ENCODE measurements at places on chromosomes 16 and 17.

- DNase-seq: no peak
These were observed 71.5 kb downstream of the TAOK1 start for GRCh38 chr17:29461483-29462206.

DNA sequence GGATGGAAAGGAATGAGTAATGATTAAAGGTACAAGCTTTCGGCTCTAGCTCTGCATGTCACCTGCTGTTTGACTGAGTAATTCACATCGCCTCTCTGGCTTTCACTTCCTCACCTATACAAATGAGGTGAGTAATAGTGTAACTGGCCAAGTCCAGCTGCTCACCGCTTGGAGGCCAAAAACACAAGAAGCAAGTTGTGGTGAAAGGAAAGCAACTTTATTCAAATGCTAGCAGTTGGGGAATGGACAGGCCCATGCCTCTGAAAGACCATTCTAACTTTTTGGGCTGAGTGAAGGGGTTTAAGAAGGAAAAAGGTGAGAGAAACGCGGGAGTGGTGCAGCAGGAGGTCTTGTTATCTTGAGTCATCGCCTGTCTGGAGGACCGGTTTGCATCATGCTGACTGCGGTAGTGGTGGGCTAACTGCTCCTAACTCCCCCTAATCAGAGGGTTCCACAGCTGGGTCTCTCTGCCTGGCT is 45.7 kb upstream of the CSNK2A2 start:
- DNase-seq: no peak

- no peak for DNase-seq
These were observed 21.5 kb upstream of the KIFC3 start for GRCh38 chr16:57823836-57824235.

- DNase-seq: no peak
These were observed 410 bp upstream of the NAGPA start for GRCh38 chr16:5034167-5034523.

GRCh38 chr17:27878776-27879562 is 14.2 kb downstream of the LYRM9 start:
- no peak for DNase-seq

GRCh38 chr17:58513267-58513964 is 1.0 kb downstream of the MTMR4 start:
- DNase-seq: no peak

DNA sequence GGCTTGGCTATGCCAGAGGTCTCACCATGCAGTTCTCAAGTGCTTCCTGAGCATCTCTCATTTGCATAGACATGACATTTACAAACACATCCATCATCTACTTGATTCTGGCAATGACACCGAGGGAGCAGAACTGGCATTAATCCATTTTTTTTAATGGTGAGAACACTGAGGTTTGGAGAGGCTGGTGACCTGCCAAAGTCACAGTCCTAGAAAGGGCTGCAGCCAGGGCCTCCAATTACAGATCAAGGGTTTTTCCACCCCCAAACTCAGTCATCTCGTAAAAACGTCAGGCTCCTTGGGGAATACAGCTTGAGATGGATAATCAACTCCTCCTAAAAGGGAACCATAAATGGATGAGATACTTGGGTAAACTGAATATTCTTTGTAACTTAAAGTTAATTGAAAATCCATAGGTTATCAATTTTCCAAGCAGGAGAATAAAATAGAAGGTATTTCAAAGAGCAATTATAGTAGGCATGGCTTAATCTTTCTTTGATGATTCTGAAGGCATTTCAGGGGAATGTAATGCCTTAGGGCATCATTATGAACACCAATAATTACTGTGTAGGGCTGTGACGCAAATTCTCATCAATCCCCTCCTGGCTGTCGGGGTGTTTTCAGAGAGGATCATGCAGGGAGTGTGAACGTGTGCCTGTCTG is 9.4 kb upstream of the MEOX1 start:
- no peak for DNase-seq

GRCh38 chr17:74860229-74860871 is 665 bp upstream of the GRIN2C start:
- DNase-seq: no peak

DNA sequence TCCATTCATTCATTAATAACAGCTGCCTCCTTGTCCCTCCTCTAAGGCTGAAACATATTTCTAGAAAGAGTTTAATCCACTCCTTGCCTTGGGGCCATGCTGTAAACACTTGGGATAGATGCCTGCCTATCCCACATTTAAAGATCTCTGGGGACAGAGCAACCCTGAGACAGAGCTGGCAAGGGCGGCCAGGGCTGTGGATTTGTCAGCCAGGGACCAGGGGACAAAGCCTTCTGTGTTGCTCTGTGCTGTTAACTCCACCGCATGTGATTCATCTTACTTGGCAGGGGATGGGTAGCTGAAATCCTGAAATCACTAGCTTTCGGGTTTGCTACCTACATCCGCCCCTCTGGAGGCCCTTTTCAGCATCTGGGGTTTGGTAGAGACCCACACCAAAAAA is 392.9 kb downstream of the SLC39A11 start:
- DNase-seq: no peak

DNA sequence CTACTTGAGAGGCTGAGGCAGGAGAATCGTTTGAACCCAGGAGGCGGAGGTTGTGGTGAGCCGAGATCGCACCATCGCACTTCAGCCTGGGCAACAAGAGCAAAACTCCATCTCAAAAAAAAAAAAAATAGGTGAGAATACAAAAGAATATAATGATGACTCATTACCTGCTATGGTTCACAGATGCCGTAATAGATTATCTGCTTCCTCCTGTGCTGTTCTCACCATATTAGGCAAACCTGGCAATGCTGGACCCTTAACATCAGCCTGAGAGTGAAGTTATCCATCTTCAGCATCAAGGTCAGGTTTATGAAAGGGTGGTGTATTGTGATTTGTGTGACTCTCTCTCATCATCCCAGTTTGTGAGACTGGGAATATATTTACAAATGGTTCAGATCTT is 271.3 kb upstream of the CPHXL start:
- peak; percentile 6 for DNase-seq

GRCh38 chr17:37170881-37171425 is 204.8 kb upstream of the C17orf78 start:
- no peak for DNase-seq

- no peak for DNase-seq
These were observed 42.4 kb downstream of the NXPH3 start for GRCh38 chr17:49618028-49618611.

GRCh38 chr16:4087099-4087885 is 28.9 kb downstream of the ADCY9 start:
- DNase-seq: no peak

- no peak for DNase-seq
These were observed 13.7 kb downstream of the TIMM22 start for GRCh38 chr17:1010586-1010985.

DNA sequence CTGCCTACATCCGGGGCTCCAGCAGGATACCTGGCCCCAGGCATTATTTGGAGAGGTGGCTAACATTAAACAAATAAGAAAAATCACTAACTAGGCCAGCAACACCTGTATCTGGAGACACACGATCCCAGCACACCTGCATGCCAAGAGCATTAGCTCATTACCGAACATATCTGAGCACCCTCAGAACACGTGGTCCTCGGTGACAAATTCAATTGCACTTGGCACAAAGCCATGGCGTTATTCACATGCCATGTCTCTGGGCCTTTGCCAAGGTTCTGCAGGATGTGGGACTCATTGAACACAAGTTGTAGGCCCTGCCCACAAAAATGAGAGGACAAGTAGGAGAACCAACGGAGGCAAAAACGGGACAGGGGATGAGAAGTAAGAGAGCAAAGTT is 552.3 kb downstream of the TOX3 start:
- peak; percentile 81 for DNase-seq

DNA sequence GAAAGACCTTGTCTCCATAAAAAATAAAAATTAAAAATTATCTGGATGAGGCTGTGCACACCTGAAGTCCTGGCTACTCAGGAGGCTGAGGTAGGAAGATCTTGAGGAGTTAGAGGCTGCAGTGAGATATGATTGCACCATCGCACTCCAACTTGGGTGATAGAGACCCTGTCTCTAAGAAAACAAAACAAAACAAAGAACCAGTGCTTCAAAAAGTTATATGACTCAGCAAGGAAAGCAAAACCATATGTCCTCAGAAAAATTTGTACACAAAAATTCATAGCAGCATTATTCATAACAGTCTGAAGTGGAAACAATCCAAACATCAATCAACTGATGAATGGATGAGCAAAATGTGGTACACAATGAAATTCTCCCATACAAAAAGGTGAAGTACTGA is 48.9 kb downstream of the SLFN5 start:
- no peak for DNase-seq

DNA sequence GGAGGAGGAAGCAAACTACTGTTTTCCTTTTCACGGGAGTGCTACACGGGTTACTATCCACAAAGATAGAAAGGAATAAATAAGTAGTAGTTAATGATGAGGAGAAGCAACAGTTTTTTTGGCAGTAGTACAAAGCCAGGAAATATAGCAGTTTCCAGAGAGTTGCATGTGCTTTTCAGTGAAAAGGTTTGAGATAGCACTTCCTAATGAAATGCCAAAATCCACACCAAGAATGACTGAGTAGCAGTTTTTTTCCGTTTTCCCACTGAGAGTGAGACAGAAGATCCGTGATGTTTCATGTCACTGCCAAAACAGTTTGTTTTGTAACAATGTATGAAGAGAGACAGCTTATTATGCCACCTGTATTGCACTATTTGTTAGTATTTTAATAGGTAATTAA is 129.1 kb downstream of the STX8 start:
- no peak for DNase-seq

GRCh38 chr16:23999663-24000062 is 163.9 kb downstream of the PRKCB start:
- DNase-seq: no peak

- no peak for DNase-seq
These were observed 18.0 kb downstream of the ITGAM start for GRCh38 chr16:31277659-31278260.

DNA sequence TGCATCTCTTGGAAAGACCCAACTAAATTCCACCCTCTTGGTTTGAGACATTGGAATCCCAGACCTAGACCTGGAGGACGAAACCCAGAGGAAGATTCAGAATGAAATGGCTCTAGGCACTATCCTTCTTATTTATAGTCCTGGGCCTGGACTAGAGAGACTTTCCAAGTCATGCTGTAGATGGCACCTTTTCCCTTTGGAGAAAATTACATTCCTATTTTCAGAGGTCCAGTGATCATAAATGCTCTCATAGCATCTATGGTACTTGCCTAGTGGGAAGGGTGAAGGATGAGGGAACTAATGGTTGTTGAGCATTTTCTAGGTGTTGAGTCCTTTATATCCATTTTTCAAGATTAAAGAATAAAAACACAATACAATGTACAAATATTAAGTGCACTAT is 37.1 kb downstream of the SPACA3 start:
- no peak for DNase-seq
